Hepatic stellate cell (primary cell): ENCODE measurements at places on chromosomes 4 and X.

GRCh38 chrX:107135049-107135964, 16.7 kb upstream of the RBM41 start:
- no peak for DNase-seq

GRCh38 chr4:21954916-21955315, 6.3 kb upstream of the KCNIP4 start:
- no peak for DNase-seq

- DNase-seq: no peak
These were observed 473.7 kb downstream of the CENPC start for GRCh38 chr4:67071641-67072040.

DNA sequence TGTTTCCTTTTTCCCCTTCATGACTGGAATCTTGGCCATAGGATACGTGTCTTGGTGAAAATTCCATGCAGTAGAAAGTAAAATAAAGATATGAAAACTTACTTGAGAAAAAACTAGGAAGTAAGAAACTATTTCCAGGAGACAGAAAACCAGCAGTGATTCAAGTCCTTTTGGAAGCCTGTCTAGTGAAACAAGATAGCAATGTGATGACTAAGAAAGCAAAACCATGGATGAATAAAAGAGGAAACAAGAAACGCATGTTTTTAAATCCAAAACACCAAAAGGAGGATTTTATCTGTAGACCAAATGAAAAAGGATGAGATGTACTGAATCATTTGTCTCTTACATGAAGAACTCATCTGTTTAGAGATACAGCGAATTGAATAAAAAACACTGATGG, 1430.0 kb downstream of the ARAP2 start:
- no peak for DNase-seq

DNA sequence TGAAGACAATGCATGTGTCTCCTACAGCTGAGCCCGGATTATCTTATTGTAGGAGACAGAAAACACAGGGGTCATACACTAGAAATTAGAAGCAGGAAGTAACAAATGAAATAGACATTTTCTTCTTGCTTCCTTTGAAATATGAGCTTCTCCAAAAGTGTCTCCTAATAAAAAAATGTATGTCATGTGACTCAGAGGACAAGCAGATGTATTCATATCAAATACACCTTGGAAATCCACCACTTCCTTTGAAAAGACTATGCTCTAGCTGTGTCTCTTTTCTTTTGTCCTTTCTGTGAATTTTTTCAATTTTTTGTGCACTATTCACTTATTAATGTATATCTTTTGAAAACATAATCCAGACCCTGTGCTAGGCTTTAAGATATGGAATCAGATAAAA, 1906.2 kb downstream of the C4orf33 start:
- no peak for DNase-seq

DNA sequence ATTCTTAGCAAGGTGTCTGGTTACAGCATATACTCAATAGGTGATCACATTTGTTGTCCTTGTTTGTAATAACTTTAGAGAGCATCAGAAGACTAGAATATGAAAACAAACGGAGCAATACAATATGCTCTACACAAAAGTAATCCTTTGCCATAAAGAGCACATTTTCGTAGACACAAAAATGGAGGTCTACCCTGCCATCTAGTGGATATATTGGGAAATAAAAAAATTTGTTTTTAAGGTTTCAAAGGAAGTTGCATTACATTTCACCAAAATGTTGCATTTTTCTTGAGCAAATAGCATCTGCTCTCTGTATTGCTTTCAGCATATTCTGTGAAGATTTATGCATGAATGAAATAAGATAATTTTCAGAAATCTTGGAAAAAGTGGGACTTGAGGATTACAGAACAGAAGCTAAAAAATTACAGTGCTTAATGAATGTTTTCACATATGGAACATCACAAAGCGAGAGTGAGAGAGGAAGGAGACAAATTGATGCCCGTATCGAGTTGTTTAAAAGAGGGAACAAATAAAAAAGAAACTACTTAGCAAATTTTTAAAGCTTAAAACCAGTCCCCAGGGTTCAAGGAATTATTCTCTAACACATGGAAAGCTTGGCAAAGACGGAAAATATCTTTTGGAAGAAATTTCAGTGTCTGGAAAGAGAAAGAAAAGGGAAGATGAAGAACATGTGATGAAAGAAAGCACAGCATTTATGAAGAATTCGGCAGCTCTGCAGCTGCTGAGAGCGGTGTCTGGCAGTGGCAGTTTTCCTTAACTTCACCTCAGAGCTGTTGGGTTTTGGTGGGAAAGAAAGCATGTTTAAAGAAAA, 390.1 kb downstream of the ANKRD50 start:
- no peak for DNase-seq

DNA sequence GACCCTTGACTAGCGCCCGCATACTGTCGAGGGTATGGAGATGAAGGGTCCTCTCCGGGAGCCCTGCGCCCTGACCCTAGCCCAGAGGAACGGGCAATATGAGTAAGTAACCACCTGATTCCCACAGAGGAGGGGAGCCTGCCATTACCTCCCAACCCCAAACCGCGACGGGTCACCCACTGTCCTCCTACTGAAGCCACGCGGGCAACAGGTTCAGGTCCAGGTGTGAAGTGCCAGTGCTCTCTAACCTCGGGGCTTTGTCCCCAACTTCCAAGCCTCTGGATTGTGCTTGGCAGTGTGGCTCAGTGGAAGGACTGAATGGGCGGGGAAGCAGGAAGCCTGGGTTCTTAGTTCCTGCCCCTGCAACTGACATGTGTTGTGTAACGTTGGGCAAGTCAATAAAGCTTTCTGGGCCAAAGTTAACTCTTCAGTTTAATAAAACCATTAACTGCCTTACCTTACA, 694 bp downstream of the OCRL start:
- DNase-seq: no peak

GRCh38 chr4:81665649-81666048, 193.9 kb upstream of the RASGEF1B start:
- DNase-seq: no peak

GRCh38 chrX:51047950-51048349, 137.4 kb downstream of the BMP15 start:
- DNase-seq: no peak

- no peak for DNase-seq
These were observed 240.4 kb upstream of the LDB2 start for GRCh38 chr4:17138847-17139246.
